CD4-positive, alpha-beta T cell treated with Interleukin-1 beta for 1 hour (primary cell): ENCODE measurements at places on chromosomes 12 and 14.

- DNase-seq, result peak; percentile 57
These were observed 71.3 kb downstream of the ANKRD9 start for GRCh38 chr14:102437997-102438915.

GRCh38 chr14:95305145-95305544 is 14.6 kb downstream of the CLMN start:
- no peak for DNase-seq

GRCh38 chr12:71536279-71536938 is 96.8 kb downstream of the LGR5 start:
- no peak for DNase-seq

DNA sequence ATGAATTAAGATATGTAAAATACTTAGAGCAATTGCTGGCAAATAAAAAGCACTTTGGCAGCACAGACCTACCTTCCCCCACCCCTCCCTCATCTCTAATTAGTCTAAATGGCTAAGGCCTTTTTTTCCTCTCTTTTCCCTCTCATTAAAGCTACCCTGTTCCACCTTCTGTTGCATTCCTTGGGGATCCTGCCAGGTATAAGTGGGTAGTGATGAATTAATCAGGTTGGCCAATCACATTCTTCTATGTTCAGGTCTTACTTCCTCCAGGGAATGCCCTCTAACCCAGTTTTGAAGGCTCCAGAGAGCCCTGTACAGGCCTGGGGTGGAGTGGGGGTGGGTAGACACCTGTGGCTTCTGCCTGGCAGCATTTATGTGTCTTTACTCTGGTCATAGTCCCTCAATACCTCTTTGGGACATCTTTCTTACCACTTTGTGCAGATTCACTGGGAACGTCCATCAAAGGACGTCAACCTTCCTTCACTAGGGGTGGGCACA is 28.4 kb downstream of the HSPB8 start:
- no peak for DNase-seq

- peak; percentile 64 for DNase-seq
These were observed 147.6 kb downstream of the CHST11 start for GRCh38 chr12:104604070-104604994.

GRCh38 chr12:13849456-13849855 is 131.9 kb downstream of the GRIN2B start:
- no peak for DNase-seq

DNA sequence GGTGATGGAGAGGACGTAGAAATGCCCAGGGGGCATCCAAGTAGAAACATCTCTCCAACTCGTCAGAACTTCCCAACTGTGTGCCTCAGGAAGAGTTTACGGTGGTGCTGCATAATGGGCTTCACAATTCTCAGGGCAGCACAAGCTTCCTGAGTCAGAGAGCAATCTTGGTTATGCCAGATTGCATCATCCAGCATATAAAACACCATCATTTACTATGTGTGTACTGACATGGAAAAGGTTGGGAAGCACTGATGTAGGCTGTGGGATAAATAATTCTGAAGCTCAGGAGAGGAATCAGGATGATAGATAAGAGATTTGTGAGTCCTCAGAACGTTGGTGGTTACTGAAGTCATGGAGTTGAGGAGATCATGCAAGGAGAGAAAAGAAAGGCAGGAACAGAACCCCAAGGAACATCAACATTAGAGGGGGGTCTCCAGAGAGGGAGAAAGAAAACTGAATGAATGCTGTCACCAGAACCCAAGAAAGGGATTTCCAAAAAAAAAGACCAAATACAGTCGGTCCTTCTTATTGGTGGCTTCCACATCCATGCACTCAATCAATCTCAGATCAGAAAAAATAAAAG is 4.7 kb upstream of the NCKAP5L start:
- DNase-seq, result no peak
